Stimulated activated CD8-positive, alpha-beta memory T cell treated with anti-CD3 and anti-CD28 coated beads, Interleukin-15, amount 100 ng/mL, for 48 hours (primary cell): ENCODE measurements at places on chromosomes 6 and 20.

DNA sequence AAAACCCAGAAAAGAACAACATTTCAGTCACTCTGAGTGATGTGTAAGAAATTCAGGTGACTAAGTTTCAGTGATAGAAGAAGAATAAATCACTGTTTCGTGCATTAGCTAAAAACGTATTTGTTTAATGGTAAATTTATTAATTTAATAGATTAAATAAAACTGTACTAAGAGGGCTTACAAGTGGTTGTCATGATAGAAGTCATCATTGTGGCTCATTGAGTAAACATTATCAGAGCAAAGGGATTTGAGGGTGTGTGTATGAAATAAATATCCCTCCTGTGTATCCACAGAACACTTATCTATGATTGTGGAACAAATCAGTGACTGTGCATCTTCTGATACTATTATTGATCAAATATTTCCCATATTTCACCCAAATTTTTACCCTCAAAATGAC lies 40.1 kb downstream of the THEMIS start:
- no peak for DNase-seq

- DNase-seq = peak; percentile 46
Measured at GRCh38 chr6:73728548-73729205, 32.7 kb downstream of the CD109 start.

DNA sequence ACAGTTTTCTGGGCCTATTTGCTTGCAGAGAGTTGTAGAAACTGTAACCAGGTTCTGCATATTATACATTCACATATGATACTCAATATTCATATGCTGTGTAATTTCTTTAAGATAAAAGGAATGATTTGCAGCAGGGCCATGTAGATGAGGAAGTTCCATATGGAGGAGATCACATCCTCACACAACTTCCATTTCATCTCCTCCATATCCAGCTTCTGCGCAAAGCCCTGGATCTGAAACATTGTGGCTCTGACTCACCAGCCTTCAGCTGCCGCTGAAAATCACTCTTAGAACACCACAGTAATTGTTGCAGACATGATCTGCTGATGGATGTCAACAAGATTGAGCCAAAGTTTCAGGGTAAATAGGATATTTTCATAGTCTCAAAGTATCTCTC lies 57.7 kb downstream of the PXDC1 start:
- no peak for DNase-seq

GRCh38 chr6:111727041-111727440 lies 121.4 kb upstream of the TRAF3IP2 start:
- no peak for DNase-seq

DNA sequence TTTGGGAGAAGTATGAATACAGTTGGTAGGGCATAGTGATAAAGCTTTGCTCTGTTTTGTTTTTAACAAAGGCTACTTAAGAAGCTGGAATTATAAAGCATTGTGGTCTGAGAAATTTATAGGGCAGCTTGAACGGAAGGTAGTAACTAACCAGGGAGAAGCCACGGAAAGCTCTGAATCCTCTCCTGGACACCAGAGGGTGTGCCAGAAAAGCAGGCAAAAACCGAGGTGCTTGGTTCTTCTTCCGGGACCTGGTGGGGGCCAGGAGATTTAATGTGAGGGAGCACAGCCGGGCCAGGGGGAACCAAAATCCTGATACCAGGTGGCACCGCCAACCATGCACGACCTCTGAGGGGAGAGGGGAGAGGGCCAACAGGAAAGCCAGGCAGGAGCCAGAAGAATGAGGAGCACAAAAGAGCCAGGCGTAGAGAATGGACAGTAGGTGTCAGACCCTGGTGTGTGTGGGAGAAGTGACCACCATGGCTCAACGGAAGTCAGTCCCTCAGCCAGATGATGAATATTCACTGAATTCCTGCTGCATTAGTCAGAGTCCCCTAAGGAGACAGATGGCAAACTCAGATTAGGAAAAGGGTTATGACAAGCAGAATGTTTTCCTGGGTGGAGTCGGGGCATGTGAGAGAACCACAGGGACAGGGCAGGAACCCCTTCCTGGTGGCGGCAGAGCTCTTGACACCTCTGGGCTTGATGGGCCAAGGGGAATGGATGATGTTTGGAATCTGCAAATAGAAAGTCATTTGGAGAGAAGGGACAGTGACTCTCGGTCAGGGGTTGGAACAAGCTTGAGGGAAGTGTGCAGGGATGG lies 262.3 kb downstream of the ZNF217 start:
- DNase-seq = no peak

GRCh38 chr20:22722811-22723210 lies 138.4 kb upstream of the FOXA2 start:
- no peak for DNase-seq

- no peak for DNase-seq
Measured at GRCh38 chr6:89703292-89703691, 64.7 kb upstream of the LYRM2 start.

GRCh38 chr6:112122756-112123155 lies 35.4 kb downstream of the FAM229B start:
- no peak for DNase-seq

DNA sequence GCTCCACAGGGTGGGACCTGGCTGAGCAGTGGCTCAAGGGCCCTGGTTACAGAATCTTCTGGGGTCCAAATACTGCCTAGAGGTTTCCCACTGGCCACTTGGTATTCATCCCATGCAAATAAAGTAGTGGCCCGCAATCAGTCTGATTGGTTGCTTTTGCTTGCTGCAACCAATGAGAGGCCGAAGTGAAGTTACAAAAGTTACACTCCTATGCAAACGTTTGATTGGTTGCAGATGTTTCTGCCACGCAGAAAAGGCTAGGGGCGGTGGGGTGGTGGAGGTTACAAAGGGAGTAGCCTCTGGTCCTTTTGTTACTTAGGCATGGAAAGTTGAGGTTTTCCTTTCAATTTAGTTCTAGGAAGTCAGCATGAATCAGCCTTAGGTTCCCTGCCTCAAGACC lies 3.6 kb upstream of the NHLRC1 start:
- no peak for DNase-seq

- DNase-seq = no peak
Measured at GRCh38 chr6:79373880-79374279, 139.4 kb upstream of the HMGN3 start.

DNA sequence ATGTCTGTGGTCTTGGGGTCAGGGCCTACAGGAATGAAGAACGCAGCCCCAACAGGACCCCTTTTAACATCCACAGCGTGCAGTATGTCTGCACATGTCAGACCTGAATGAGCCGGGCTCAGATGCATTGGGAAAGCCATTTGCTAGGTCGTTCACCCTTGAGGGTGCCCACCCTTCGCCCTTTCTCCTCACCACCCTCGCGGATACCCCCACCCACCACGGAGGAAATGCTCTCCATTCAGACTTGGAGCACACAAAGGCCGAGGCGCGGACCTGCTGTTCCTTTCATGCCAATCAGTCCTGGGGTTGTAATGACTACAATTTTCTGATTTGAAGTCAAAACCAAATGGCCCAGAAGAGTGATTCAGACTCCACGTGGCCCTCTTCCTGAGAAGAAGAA lies 62.7 kb downstream of the EDN3 start:
- no peak for DNase-seq

- no peak for DNase-seq
Measured at GRCh38 chr6:121830736-121831135, 395.3 kb downstream of the GJA1 start.

- no peak for DNase-seq
Measured at GRCh38 chr6:170572704-170573466, 11.6 kb downstream of the PDCD2 start.

DNA sequence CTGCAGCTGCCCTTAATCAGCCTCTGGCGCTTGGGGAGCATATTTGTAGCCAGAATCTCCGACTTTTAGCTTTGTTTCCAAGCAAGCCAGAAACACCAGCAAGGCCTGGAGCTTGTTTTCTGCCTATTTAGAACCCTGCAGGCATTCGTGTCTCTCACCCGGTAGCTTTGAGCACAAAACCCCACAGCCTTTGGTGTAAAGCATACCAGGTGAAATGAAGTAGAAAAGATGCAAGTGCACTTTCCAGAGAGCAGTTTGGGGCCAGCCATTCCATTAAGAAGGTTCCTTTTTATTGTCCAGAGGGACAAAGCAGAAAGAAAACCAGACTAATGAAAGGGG lies 736 bp downstream of the FAM217B start:
- no peak for DNase-seq

DNA sequence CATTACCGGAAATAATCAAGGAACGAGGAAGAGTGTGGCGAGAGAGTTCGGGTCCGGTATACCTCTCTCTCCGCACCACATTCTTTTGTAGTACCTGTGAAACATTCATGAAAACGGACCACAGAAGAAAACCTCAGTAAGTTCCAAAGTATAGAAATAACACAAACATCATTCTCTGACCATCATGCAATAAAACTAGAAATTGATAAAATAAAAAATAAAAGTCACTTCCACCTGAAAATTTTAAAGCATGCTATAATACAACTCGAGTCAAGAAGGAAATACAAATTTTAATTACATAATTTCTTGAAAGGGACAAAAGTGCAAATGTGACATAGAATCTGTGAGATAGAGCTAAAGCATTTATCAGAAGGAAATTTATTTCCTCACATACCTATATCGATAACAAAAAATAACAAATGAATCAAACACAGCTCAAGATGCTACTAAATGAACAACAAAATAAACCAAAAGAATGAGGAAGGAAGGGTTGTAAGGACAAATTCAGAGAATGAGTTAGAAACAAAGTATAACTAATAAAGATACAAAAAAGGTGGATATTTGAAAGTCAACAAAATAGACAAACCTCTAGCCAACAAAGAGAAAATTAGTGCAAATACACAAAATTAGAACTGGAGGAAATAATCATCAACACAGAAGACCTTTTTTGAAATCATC lies 84.2 kb downstream of the TRIM27 start:
- no peak for DNase-seq

DNA sequence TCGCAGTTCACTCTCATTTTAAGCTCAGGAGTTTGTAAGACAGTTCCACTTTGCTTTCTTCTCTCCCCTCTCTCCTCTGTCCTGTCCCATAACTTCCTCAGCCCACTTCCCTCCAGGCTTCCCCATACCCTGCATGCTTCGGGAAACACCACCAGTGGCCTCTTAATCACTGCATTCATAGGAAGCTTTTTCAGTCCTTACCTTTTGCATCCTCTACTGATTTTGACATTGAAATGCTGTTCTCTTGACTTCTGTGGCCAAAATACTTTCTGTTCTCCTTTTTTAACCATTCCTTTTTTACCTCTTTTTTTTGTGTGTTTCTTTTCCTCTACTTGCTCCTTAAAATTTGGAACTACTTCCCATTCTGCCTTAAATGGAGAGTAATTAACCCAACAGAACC lies 69.7 kb downstream of the HIVEP1 start:
- no peak for DNase-seq

DNA sequence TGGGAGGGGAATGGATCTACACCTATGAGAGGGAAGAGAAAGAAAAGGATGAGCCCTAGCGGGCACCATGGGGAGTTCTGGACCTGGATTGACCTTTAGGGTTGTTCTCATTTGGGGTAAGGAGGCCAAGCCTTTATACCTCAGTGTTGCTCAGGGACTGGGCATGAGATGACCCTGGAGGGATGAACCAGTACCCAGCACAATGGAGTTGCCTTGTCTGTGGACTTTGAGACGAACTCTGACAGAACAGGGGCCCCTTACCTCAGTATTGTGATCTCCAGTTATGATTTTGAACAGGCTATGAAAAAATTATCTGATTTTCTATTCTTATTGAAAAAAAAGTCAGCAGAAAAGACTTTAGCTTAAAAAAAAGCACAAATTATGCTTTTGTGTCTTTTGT lies 88.6 kb downstream of the FOXA2 start:
- no peak for DNase-seq

GRCh38 chr6:90494067-90494780 lies 92.6 kb downstream of the MAP3K7 start:
- DNase-seq = no peak

DNA sequence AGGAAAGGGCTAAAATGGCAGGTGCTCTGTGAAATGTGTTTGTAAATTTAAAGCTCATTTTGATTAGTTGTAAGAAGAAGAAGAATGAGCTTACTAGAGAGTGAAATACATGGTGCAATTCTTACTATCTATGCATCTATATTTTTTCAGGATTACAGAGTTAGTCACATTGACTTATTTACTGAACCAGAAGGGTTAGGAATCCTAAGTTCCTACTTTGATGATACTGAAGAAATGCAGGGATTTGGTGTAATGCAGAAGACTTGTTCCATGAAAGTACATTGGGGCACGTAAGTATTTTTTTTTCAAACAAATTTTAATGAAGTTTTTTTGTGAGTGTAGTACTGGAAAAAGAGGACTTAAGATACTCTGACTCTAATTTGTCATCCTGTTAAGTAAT lies 99.3 kb downstream of the RTN4IP1 start:
- no peak for DNase-seq

DNA sequence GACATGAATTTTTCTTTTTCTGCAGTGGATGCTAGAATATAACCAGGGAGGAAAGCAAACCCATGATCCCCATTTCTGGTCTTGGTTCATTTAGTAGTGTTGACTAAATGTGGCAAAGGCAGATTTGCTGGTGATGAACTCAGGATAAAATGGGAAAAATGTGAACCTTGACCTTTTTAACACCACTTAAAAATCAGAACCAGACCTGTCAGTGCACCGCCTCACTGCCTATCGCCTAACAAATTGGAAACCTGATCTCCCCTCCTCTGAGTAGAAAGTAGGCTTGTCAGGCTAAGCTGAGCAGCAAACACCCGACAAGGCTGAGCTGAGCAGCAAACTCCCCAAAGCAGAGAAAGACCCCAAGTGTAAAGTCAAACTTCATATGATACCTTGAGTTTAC lies 254.8 kb downstream of the FOXC1 start:
- no peak for DNase-seq

DNA sequence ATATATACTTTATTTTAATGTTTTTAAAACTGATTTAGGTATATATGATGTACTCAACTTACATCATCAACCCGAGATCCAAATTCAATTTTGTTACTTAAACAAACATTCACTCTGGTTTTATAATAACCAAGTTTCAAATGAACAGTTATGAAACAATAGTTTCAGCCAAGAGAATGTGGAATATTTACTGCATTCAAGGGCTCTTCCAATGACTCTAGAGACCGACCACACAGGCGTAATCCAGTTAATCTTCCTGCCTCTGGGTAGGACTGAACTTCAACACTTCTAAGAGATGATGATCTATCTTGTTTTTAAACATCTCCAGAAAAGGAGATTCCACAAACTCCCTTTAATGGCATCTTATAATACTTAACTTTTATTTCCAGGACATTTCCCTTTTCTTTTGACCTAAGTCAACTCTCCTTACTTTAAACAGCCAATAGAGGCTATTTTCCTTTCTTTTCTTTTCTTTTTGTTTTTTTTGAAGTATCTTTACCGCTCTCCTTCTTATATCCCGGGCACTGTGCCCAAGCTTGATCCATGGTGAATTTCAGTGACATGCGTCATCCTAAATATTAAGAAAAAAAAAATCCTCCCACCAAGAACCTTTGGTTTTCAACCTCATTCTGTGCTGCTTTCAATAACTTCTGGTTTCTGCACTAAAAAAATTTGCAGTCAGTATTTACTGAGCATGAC lies 110.1 kb downstream of the KIF13A start:
- DNase-seq = no peak

GRCh38 chr6:138297761-138298298 lies 79.5 kb upstream of the PBOV1 start:
- DNase-seq = no peak

GRCh38 chr6:144534180-144534579 lies 249.0 kb downstream of the UTRN start:
- no peak for DNase-seq
